ENCODE measurements at places on chromosomes 3 and 15.

DNA sequence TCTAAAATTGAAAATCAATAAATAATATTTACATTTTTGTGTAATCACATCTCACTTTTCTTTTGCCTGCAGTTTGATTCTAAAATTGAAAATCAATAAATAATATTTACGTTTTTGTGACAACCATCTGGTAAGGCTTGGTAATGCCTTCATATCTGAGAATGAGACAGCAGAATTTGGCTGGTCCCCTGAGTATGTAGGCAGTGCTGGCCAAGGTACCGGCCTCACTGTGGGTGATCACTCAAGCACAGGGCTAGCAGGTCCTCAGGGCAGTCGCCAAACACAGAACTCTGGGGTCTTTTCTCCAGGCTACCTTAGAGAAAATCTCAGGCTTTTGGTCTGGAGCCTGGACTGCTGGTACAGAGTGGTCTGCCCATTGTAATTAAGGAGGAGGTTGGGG, 26.2 kb downstream of the RTP3 start:
- no peak for DNase-seq

DNA sequence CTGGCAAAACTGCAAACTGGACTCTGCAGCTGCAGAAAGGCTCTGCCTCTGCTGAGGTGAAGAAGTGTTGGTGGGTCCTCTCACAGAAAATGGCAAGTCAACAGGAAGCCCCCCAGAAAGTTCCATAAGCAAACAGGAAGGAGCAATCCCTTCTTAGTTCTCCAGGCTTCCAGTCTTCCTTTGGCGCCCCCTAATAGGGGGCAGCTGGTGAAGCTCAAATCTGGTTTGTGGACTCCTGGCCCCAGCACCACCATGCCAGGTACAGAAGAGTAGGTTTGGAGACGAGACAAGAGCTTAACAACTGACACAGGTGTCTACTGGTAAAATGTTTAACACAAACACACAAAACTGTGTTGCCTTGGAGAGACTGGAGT, 35.5 kb downstream of the LEO1 start:
- DNase-seq = no peak

DNA sequence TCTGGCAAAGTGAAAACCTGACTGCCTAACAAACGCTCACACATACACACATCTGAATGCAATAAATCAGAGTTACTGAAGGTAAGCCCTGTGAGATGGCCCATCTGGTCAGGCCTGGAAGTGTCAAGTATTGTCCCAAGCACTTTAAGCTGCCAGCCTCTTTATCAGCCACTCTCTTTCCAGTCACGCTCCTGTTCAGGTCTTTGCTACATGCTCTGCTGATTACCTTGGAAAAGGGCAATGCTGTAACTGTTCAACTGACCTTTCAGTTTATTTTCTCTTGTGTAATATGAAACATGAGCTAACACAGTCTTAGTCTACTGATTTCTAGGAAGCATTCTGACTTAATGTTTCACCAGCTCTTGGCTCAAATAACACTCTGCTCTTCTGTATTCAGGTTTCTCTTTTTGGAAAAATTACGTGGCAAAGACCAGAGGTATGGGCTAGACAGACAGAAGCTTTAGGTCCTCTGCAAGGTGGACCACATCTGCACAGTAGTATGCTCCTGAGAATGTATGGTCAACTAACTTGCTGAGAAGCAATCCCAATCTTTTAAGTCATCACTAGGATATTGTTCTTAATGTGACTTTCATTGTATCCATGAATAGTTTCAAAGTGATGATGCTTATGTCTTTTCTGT, 44.5 kb downstream of the GBE1 start:
- DNase-seq = peak; percentile 1

DNA sequence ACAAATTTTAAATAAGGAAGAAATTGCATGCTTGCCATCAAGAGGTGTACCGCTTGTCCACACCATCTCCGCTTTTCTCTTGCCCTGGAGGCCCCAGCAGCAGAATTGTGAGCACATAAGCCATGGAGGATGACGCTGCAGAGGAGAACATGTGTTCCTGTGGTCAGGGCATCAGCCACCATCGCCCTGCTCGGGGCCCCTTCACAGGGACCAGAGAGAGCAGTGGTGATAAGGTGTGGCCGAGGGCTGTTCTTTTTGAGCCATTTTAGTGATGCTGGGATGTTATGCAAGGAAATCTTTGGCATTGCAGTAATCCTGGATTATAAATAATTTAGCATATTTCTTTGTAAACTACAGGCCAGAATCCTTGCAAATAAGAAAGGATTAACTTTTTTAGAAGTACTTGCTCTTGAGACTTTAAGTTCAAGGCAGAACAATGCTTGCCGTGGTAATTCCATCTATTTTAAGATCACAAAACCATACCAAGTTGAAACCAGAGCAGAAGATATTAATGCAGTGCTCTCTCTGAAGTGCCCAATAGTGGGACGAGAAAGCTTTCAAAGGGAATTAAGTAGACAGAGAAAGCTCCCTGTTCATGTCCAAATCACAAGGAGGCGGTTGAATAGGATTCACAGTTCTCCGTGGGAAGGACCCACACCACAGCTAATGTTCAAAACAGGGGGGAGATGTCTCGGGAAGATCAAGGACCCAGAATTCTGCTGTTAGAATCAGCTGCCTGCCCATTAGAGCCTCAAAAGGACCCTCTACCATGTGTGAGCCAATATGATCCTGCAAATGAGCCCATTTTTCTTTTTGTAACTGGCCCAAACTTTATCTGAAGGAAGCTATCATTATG, 338.5 kb downstream of the RORA start:
- no peak for DNase-seq

GRCh38 chr3:172305552-172305951, 142.7 kb downstream of the GHSR start:
- DNase-seq = no peak

DNA sequence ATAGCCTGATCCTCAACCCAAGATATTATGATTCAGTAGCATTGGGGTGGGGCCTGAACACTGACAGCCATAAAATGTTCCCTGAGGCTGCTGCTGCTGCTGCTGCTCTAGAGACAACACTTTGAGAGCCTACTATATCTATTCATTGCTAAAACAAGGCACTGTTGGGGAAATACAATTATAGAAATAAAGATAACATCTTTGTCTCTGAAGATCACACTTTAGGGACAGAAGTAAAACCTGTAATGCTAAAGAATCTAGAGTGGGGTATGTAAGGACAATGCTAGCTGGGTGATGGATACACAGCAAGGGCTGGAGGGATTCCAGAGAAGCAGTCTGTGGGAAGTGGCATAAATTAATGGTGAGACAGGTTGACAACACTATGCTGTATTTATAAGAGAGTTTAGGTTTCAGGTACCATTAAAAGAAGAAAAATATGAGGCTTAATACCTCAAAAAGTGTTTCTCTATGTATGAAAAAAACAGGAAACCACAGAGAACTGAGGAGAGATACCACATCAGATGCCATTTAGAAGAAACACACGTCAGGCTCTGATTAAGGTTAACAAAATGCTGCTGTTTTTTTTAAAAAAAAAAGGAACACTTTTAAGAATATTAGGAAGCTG, 115.9 kb downstream of the CBLB start:
- no peak for DNase-seq

- no peak for DNase-seq
Measured at GRCh38 chr3:4999531-5000184, 20.4 kb downstream of the BHLHE40 start.

- no peak for DNase-seq
Measured at GRCh38 chr3:114456742-114457141, 162.9 kb downstream of the TIGIT start.

GRCh38 chr3:32856355-32856889, 38.6 kb downstream of the TRIM71 start:
- no peak for DNase-seq

DNA sequence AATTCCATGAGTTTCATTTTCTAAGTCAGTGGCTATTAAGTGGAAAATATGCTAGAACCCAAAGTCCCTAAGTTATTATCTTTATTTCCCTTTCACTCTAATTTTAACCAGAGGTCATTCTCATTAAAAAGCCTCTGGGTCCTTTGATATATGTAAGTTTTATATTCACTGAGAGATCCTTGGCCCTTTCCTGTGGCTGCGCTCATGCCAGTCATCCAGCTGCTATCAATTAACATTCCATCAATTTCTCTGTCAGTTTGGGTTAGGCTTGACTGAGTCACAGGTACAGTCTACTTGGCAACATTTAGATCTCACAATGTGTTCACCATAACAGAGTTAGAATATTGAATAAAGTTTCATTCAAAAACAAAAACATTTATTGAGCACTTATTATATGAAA, 58.0 kb upstream of the FBN1 start:
- DNase-seq = no peak

GRCh38 chr15:88178631-88179030, 77.9 kb downstream of the NTRK3 start:
- peak; percentile 26 for DNase-seq

GRCh38 chr3:197593046-197593380, 37.2 kb upstream of the BDH1 start:
- DNase-seq = peak; percentile 8

GRCh38 chr3:56557831-56558170, 826 bp downstream of the CCDC66 start:
- DNase-seq = no peak

DNA sequence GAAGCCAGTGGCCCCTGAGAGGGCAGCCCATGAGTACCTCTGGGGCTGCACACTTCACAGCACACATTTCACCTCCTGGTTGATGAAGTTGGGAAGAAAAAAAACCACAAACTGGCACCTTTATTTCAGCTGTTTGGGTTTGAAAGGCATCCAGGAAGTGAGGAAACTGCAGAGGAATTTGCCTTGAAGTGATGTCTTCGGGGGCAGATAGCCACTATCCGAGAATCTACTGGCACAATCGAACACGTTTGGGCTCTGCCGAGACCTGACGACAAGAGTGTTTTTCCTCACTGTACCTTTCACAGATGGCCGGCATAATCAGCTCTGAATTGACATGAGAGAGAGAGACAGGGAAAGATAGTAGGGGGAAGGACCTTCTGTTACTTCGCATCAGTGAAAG, 59.7 kb downstream of the LRIG1 start:
- no peak for DNase-seq

DNA sequence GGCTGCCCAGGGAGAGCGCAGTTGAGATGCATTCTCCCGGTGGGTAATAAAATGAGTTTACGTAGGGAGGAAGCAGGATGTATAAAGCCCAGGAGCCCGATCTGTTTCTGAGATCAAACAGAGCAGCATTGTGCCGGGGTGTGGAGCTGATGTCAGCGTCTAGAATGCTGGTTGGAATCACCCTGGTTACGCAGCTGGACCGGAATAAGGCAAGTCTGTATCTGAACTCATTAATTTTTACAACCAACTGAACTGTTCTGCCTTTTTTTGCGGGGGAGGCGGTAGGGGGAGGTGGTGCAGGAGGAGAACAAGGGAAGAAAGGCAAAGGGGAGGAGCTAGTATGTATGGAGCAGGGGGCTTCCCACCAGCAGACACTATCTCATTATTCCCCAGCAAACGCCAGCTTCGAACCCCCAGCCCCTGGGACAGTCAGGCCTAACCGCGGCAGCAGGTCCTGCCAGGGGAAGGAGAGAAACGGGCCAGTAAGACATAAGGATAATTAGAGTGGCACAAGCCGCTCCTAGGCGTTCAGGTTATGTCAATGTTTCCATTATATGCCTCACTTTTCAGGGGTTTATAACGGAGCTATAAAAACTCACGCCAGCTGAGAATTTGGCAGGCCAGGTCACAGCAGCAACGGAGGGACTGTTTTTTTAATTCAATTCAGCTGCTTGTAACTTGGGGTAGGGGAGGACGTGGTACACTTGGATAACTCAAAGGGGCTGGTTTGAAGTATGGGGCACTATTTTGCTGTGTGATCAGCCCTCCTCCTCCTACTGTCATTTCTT, 175.3 kb upstream of the HES1 start:
- no peak for DNase-seq

GRCh38 chr3:128235207-128235926, 82.1 kb downstream of the EEFSEC start:
- peak; percentile 47 for DNase-seq

GRCh38 chr3:17473761-17474160, 268.7 kb downstream of the TBC1D5 start:
- no peak for DNase-seq

DNA sequence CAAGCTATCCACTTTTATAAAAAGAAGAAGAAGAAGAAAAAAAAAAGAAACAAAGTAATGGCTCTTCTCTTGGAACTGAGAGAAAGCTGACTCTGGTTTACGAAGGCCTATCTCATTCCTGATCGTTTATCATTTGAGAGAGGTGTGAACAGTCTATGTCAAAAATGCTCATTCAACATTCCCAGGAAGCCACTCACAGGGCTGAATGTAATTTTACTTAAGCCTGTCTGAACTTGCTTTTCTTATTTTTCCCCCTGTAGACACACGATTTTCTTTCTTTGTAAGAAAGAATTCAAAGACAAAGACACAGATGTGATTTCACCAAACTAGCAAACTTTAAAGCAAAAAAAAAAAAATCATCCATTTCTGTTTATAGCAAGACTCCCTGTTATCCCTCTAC, 805.8 kb downstream of the FHIT start:
- DNase-seq = no peak

- no peak for DNase-seq
Measured at GRCh38 chr3:25365636-25366035, 62.4 kb upstream of the RARB start.

GRCh38 chr3:58003093-58003492, 5.1 kb upstream of the FLNB start:
- no peak for DNase-seq

DNA sequence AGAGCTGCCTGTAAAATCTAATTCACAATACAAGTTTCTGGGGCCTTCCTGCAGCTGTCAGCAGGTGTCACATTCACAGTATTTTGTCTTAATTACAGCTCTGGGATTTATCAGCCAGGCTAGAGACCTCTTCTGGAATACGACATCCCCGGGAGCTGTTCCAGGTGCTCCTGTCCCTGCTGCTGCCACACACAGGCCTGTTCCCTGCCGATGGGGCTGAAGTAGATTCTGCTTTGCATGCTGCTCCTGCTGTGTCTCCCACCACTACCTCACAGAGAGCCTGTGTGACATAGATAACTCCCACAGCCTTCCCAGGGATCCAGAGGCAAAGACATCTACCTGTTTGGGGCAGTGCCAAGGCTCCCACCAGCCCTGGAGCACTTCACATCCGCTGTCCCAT, 20.4 kb downstream of the COLQ start:
- DNase-seq = no peak

DNA sequence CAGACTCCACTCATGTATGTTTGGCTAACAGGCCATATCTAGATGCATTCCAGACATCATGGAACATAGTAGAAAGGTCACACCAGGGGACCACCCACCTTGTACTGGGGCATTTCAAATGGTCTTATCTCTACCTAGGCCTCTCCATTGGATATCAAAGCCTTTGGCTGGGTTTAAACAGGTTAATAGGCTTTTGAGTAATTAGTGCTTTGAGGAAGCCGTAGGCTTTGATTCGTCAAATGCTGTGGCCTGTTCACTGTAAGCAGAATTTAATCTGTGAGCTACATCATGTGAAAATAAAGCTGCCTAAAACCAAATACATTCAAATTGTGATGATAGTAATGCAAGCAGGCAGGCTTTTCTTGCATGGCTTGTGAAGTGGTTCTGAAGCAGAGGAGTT, 129.5 kb downstream of the ST8SIA2 start:
- no peak for DNase-seq

DNA sequence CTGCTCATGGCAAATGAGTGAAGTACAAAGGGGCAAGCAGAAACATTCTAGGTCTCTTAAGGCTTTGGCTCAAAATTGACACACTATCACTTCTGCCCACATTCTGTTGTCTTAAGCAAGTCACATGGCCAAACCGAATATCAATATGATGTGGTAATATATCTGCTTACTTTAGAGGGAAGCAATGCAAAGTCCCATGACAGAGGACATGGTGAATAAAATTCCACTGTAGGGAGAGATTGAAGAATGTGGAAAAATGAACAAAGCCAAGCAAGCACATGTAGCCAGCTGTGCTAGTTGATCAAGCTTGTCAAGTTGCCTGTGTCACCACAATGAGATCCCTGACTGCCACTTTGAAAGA, 11.2 kb upstream of the TBC1D5 start:
- no peak for DNase-seq

Measured in MV-4-11 (cell line).